ENCODE measurements at places on chromosomes 3 and 15.

DNA sequence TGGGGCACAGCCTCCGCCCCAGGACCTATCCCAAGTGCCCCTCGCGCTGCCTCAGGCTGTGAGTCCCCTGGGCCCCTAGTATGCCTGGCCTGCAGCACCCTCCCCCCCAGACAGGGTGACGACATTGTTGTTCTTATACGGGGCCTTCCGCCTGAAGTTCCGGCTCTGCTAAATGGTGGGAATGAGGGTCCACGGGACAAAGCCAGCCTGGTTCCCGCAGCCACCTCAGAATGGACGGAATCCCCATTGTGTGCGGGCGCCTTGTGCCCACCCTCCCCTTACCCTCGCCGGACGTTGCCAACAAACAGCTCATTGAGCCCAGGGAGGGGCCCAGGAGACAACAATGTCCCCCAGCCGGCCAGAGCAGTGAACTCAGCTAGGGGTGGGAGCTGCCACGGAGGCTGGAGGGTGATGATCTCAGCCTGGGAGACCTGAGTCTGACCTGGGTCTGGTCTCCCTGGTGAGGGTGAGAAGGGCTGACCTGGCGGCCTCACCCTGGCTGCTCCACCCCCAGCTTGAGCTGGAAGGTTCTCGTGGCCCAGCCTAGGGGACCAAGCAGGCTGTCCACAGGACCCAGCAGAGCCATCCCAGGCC lies 10.2 kb upstream of the DLL4 start:
- no peak for DNase-seq

DNA sequence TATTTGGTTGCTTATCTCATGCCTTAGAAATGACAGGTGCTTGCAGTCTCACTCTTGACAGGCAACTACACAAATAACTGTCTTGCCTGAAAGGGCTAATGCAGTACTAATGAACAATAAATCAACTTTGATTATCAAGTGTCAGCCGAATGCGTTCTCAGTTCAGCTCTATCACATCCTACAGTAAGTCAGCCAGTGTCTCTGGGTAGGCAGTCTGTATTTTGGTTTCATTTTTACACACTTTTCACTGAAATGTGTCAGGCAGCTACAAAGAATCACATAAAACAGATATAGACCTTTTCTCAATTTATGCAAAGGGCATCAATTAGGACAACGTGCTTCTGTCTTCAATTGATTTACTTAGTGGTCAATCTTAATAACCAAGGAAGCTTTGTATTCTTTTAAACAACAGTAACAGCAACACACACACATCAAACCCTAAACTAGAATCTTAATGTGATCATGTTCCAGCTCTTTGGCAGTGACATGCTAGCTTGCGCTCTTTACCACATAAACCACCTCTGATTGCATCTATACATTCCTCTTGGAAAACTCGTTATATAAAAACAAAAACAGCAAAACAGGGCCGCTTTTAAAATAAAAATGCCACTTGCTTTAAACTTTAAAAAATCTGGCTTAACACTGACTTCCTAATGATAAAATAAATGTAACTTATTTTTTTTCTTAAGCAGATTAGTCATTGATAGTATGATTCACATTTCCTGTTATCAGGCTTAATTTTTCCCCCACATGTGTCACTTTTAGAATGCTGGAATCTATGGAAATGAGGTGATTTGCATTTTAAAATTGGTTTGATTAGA lies 520.4 kb downstream of the FOXP1 start:
- peak; percentile 2 for DNase-seq

GRCh38 chr15:100778831-100779288 lies 100.8 kb upstream of the ALDH1A3 start:
- no peak for DNase-seq

DNA sequence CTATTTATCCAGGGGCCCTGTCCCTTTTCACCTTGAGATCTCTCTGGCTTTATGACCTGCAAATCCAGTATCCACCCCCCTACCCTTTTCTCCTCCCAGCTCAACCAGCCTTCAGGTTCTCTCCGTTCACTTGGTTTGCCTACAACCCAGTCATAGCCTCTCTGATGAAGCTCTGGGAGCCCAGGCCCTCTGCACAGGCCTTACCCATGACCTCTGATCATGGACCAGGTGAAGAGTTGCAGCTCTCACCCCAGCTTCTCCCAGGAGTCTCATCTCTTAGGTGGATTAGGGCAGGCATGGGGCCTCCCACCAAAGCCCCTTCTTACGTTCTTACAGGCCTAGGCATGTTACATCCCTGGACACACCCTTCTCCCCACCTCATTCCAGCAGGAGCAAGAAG lies 59.8 kb downstream of the EXOG start:
- no peak for DNase-seq

- peak; percentile 87 for DNase-seq
Measured at GRCh38 chr3:58471025-58471887, 20.6 kb upstream of the KCTD6 start.

DNA sequence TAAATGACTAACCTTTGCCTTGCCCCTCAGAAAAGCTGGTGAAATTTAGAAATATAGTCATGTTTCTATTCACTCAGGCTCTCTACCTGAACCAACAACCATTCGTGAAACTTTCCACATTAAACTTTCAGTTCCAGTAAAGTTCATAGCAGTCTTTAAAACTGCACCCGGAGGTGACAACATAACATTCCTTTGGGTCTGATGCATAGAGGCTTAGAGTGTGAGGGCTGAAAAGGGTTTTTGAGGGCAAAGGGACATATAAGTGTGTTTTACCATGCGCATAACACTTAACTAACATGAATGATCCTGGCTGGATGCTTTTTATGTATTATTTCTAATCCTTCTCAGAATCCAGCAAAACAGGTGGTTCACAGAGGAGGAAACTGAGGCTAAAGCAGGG lies 471.7 kb upstream of the MCTP2 start:
- DNase-seq = no peak

- no peak for DNase-seq
Measured at GRCh38 chr15:39631357-39631756, 50.5 kb downstream of the THBS1 start.

GRCh38 chr3:126979046-126979628 lies 3.8 kb upstream of the PLXNA1 start:
- peak; percentile 28 for DNase-seq

DNA sequence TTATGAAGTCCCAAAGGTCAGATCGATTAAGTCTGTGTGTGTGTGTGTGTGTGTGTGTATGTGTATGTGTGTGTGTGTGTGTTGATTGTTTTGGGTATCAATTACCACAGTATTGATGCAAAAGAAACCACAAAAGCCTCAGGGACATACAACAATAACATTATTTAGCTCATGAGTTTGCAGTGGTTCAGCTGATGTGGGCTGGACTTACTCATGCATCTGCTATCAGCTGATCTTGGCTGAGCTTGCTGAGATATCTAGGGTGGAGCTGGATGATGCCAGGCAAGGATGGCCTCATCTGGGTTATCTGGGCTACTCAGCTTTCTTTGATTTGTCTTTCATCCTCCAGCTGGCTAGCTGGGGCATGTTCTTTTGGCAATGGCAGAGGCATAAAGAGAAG lies 82.4 kb upstream of the PRR23C start:
- no peak for DNase-seq

DNA sequence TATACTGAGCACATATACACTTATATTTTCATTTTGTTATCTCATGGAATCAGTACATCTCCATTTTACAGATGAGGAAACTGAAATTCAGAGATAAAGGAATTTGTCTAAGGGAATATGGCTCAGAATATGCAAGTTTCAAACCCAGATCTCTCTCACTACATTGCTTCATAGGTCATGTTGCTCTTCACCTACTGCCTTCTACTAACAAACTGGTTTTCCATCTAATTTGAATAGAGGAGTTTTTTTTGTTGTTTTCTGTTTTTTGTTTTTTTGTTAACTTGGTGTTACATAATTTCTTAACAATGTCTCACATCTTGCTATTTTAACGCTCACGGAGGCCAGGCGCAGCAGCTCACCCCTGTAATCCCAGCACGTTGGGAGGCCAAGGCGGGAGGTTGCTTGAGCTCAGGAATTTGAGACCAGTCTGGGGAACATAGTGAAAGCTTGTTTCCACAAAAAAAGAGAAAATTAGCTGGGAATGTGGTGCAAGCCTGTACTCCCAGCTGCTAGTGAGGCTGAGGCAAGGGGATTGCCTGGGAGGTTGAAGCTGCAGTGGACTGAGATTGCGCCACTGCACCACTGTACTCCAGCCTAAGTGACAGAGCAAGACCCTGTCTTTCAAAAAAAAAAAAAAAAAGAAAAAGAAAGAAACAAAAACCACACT lies 37.0 kb downstream of the FMN1 start:
- DNase-seq = no peak

DNA sequence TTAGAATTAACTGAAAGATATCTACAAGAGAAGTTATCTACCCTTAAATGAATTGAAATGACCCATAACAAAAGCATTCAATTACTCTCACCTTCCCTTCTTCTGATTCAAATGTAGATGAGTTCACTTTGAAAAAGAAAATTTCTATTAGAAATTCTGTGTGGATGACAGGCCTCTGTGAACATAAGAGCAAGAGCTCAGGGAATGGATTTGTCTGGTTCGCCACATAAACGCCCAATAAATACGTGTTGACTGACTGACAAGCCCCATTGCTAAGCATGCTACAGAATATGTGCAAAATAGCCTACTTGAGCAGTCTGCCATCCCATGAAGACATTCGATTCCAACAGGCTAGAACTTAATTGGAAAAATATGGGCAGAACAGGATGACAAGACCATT lies 315.9 kb downstream of the MECOM start:
- DNase-seq = no peak

GRCh38 chr3:172226831-172227230 lies 187.5 kb downstream of the FNDC3B start:
- no peak for DNase-seq

DNA sequence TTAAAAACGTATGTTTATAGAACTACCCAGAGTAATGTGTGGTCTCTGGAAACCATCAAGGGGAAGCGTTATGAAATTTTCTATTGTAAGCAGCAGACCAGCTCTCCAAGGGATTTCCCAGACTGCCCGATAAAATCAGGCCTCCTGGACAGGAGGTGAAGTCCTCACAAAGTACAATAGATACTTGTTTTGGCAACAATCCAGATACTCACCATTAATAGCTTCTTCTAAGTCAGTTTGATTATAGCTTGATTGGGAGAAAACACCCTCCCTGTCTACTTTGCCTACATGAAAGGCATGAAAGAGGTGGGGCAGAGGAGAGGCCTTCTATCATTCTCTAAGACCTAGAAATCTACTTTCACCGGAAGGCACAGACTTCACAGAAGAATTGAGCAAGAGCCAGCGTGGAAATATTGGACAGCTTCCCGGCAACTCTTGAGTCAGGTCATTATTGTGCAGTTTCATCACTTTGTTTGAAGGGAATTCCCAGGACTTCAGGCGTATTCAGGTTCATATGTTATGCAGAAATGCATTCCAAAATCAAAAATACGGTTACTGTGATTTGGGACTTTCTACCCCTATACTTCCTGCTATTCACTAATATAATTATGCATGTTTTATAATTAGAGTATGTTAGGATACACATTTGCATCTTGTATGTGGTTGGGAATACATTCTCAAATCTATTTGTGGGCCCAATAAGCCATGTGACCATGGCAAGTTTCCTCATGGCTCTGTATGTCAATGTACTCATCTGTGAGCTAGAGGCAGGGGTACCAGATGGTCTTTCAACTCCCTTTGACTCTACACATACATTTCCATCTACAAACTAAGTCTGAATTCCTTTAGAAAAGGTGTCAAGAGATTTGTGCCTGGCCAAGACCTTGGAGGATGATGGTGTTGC lies 103.5 kb downstream of the CD47 start:
- no peak for DNase-seq

GRCh38 chr3:25747033-25747432 lies 36.2 kb downstream of the NGLY1 start:
- DNase-seq = no peak

DNA sequence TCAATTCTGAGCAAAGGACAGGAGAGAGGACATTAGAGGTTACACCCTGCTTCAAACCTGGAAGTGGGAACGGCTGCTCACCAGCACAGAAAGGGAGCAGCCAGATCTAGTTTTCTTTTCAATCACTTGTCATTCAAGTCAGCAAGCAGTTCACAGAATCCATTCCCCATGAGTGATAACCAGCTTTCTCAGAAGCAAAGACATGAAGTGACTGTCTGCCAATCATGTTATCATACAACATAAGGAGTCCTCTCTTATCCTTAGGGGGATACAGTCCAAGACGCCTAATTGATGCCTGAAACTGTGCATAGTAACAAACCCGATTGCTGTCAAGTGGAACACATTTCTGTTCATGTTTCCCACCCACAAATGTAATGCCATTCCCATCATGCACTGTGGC lies 54.7 kb downstream of the FAM98B start:
- DNase-seq = no peak

DNA sequence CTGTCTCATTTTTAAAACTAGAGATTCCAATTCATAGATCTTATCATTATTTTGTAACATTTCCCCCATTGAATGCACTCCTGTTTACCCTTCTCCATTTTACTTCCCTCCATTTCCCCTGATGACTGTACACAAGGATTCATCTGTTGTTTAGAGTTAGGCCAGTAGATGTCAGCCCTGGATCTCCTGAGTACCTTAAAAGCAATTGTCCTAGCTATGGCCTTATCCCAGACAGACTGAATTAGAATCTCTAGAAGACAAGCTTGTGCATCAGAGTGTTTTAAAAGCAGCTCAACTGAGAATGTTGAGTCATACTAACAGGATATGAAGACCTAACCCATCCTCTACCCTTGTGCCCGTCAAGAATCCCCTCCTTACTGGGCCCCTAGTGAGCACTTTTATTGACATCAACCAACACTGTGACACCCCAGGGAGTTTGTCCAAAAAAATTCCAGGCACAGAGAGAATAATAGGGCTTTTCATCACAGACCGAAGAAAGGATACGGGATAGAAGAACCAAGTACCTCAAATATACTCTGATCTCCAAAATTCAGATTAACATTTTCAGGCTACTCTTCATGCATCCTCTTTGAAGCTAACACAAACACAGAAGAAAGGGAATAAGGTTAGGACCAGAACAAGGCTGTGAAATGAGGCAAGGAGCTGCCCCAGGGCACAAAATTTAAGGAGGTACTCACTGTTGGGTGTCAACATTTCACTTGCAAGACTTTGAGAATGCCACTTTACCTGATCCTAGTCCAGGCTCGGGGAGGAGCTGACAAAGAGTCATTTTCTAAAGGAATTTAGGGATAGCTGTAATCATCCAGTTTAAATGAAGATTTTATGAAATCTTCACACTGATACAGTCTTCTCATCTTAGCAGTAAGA lies 17.1 kb downstream of the ZBED2 start:
- peak; percentile 70 for DNase-seq

DNA sequence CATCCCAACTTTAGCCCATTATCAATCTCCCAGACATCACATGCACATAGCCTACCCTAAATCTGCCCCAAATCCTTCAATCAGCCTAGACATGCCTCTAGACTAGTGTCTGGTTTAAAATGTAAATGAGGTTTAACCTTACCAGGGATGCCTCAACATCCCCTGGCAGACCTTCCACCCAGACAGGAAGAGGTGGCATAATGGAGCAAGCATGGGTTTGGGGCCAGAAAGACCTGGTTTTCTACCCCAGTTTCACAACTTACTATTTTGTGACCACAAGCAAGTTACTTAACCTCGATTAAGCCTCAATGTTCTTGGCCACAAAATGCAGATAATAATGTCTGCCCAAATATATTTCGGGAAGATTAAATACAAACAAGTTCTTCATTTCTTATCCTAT lies 28.3 kb upstream of the THBS1 start:
- DNase-seq = no peak

All from DMS53 (cell line).